ENCODE measurements at places on chromosomes 13 and 19. TPM values are rescaled to one million over a fixed set of nuclear protein-coding genes. Genes with fewer than 3 reads are reported as not detected.

The ZNF460 gene
- 79.6 TPM for total RNA-seq

The FFAR2 gene
- not detected for total RNA-seq

The COLGALT1 gene
- total RNA-seq, result 63.4 TPM

GRCh38 chr19:19475849-19476828 is 39.2 kb downstream of the TSSK6 start:
- DNase-seq, result peak; percentile 82

DNA sequence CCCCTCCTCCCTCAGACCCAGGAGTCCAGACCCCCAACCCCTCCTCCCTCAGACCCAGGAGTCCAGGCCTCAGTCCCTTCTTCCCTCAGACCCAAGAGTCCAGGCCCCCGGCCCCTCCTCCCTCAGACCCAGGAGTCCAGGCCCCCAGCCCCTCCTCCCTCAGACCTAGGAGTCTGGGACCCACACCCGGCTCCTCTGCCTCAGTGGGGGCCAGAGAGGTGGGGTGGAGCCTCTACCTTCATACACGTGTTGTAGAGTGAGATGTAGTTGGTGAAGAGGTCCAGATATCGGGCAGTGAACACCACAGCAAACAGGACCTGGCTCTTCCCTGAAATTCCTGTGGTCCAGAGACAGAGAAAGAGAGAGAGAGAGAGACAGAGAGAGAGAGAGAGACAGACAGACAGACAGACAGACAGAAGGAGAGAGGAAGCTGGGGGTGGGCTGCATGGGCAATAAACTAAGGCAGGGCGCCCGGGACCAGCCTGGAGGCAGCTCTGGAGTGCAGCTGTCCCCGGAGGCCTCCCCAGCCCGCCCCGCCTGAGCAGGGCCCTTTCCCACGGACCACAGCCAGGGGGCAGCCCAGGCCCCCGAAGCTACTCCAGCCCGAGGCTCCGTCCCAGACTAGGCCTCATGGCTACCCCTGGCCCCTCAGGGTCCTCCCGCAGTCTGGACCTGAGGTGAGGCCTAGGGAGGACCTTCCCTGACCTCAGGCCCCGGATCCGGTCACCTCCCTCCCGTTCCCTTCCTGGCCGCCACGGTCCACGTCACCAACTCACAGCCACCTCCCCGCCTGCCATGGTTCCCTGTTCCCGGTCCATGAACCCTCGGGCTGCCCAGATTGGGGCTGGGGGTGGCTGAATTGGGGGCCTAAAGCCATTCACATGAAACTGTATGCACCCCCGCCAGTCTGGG is 907 bp downstream of the KDELR1 start:
- peak; percentile 82 for DNase-seq

DNA sequence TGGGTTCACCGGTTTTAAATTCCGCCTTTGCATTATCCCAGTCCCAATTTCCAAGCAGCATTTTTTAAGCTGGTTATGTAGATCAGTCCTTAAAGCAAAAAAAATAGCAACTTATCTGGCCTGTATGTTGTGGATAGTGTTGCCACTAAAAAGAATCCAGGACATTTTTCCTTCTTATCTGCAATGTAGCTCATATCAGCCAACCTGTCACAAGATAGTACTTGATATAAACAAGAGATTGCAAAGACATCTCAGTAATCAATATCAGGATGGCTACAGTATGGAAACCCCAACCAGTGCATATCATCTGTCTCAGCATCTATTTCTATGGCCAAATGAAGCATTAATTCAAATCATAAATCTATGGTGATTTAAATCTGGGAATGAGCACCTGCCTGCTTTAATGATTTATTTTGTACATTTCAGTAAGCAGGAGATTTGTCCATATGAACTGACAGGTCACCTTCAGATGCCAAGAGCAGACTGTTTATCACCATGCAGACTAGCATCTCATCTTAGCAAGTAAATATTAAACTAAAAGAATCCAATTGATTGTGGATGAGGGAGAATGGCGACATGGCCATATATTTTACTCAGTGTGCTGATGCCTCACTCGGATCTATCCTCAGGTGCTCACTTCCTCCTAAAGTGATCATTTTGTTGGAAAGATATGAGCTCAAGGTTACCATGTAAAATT is 240.4 kb downstream of the DACH1 start:
- DNase-seq, result no peak

DNA sequence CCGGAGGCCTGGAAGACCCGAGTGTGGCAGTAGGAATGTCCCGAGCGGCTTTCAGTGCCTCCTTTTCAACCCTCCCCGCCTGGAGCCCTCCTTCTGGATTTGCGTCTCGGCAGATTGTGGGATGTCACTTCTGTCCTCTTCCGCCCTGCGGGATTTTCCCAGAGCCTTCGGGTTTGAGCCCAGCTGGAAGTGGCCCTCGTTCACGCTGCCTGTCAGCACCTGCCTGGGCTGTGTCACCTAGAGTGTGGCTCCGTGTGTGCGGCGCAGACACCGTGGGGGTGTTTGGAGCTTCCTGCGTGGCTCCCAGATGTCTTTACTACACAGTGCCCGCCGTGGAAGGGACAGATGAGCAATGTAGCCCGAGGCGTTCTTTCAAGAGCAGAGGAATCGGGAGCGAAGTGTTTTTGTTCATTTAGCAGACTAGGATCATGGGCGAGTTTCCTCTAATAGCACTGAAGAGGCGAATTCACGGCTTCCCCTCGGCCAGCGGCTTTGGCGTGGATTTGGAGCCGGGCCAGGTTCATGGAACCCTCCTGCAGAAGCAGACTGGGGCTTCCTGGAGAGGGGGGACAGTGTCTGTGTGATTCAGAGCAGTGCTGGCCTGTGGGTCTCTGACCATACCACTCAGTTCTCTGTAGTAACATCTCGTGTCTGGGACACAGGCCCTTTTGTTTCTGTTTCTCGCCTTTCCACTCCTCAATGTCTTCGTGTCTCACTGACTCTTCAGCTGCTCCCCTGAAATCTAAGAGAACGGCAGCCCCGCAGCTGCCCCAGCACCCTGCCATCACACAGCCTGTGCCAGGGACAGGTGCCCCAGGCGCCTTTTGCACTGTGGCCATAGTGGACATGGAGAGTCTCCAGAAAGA is 68.0 kb downstream of the KDM4B start:
- no peak for DNase-seq

DNA sequence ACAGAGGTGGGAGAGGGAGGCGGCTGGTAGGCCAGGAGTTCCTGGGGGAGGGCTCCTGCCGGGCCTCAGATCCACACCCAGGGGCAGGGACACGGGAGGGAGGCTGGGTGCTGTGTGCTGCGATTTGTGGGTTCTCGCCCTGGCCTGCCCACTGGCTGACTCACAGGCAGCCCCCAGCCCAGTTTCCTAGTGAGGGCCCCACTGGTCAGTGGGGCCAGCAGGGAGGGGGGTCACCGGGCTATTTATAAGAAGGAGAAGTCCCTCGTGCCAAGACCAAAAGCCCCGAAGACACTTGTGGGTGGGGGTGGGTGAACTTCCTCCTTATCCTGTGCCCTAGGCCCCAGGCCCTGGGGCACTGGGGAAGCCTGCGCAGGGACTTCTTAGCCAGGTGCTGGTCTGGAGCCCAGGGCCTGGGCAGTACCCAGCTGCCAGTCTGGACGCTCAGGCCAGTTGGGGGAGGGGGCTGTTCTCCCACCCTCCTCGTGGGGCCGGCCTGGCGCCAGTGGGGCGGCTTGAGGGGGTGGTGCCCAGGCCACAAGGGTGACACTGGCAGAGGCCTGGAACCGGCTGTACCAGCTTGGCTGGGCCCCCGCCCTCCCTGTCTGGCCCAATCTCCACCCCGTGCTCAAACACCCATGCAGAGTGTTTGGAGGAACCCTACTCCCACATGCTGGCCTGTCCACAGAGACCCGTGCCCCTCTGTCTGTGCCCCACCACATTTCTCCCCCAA is 5.0 kb upstream of the JUNB start:
- DNase-seq, result no peak

All from GM23338 (cell line).